ENCODE measurements at places on chromosomes 2 and 18.

- DNase-seq, result no peak
These were observed 787 bp downstream of the ERBB4 start for GRCh38 chr2:212537726-212538304.

GRCh38 chr2:96320728-96321622 is 4.1 kb upstream of the ITPRIPL1 start:
- peak; percentile 21 for DNase-seq

- no peak for DNase-seq
These were observed 404.4 kb upstream of the SOX11 start for GRCh38 chr2:5287558-5288334.

DNA sequence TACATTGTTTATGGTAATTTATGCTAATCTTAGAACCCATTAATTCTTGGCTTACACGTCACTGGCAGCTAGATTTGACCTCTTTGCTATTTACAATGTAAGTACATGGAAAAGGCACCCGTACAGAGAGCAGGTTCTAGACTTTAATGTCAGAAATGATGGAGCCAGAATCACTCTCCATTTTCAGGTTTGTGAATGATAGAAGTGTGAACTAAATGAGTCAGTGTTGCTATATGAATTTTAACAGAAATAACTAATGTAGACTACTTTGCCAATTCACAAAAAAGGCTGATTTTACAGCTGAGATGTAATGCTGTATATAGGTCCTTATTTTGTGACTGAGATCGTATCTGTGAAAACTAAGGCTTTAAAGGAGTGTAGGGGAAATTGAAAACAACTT is 214.6 kb downstream of the LDLRAD4 start:
- no peak for DNase-seq

- DNase-seq, result no peak
These were observed 9.6 kb upstream of the TEX51 start for GRCh38 chr2:126889071-126889470.

GRCh38 chr2:46471-47345 is at the start of gene FAM110C:
FAM110C (minus strand) TSS chr2:46505; CDS start chr2:46385, 120 bp downstream.
- no peak for DNase-seq

Data from stimulated activated CD4-positive, alpha-beta T cell treated with anti-CD3 and anti-CD28 coated beads, Interleukin-15, amount 100 ng/mL, for 1 hour (primary cell).